Tibial artery (tissue), 4 donors: ENCODE measurements at places on chromosomes 2 and 18.

DNA sequence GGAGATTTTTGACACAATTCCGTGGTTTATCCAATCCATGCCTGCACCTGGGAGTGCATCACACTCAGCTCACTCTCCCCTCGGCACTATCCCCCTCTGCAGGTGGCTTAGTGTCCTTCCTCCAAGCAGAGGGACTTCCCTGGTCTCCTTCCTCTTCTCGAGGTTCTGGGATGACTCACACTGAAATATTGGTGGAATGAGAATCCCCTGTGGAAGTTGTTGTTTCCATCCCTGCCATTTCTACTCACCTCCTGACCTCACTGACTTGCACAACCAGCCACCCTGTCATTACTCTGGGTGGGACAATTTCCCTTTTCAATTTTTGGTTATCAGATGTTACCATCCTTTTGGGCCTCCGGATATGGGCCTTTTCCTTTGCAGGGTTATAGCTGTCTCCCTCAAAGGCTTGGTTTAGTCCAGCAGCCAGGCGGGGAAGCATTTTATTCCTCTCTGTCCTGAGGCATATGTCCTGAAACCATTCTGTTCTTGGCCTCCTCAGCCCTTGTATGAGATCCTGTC is 59.9 kb downstream of the PTPRM start:
- no peak for DNase-seq

DNA sequence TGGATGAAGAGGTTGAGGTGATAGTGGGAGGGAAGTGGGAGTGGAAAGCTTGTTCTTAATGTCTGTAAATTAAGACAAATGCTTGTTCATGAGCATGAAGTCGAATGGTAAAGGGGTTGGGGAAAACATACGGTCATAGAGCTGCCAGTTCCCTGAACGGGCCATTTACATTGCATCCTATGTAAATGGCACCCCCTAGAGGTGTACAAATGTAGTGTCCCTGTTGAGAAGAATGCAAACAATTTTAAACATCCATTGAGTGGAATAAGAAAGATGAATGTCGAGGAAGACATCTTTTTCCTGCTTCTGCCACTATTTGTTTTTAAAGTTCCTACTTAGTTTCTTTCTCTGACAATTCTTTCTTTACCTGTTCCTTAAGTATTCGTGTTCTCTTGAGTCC is 155.7 kb downstream of the RDH14 start:
- DNase-seq: no peak

DNA sequence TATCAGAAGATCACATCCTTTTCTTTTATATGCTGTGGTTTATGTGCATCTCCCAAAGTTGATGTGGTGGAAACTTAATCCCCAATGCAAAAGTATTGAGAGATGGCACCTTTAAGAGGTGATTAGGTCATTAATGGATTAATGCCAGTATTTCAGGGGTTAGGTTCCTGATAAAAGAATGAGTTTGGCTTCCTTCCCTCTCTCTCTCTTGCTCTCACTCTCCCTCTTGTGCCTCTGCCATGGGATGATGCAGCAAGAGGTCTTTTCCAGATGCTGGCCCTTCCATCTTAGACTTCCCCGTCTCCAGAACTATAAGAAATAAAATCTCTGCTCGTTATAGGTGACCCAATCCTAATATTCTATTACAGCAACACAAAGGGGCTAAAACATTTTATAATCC is 85.0 kb downstream of the TTC27 start:
- DNase-seq: no peak

DNA sequence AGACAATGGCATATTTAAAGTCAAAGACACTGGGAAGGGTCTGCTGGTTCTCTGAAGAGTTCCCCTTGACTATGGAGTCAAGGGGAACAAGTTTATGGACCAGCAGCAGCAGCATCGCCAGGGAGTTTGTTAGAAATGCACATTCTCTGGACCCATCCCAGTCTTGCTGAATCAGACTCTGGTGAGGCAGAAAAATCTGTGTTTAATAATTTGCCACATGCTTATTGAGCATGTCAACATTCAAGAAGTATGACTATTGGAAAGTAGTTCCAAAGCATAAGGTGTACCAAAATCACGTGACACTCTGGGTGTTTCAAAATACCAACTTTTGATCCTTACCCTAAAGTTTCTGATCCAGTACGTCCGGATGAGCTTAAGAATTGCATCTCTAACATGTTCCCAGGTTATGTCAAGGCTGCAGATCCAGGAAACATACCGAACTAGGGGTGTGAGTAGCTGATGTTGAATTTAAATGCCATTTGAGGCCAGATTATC is 853.8 kb downstream of the TMEM182 start:
- no peak for DNase-seq

DNA sequence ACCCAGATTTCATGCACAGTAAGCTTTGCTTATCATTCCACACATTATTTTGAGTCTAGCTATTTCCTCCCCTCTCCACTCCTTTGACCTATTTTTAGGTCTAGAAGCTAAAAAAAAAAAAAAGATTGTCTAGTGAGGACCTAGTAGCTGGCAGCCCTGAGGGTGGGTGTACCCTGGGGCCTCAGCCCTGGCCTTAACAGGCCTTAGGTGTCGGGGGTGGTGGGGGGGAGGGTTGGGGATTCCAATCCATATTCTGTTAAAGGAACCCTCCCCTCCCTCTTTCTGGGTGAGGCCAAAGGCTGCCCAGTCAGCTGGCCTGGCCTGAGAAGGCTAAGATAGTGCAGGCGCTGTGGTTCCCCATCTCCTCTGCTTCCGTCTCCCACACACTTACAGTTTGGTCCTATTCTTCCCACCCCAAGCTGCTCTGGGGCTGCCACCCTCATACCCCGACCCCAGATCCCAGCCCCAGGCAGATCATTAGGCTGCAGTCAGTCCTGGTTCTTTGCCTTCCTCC is 65.5 kb upstream of the HK2 start:
- DNase-seq: no peak

DNA sequence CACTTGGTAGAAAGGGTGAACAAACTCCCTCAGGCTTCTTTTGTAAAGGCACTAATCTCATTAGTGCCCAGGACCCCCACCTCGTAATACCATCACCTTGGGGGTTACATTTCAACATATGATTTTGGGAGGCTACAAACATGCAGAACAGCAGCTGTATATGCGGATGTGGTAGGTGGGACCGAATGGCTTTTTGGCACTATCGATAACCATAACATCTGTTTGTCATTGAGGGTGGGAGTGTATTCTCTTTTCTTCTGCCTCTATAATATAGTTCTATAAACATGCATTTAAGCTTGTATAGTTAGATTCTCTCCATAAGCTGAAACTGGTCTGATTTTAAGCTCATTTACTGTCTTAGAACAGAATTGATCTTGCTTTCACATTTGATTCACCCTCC is 239.1 kb upstream of the BOD1L2 start:
- DNase-seq: no peak

GRCh38 chr2:28287256-28287915 is 105.3 kb upstream of the FOSL2 start:
- DNase-seq: no peak

DNA sequence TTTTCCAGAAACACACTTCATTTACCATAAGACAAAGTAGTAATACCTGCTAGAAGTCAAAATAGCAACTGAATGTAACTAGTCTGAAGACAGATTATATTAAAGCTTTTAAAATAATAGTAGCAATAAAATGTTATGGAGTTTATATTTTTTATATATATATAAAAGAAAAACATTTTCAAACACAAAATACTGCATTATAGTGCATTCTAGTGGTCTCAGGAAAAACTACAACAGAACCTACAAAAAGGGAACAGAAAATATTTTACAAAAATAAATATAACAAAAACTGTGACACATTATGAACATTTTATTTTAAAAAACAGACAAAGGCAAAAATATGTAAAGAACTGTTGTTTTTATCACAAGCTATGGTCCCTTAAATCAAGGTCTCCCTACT is 48.0 kb downstream of the STRN start:
- no peak for DNase-seq

- no peak for DNase-seq
Observed at GRCh38 chr18:63422864-63423304, 608 bp upstream of the VPS4B start.

- no peak for DNase-seq
Observed at GRCh38 chr2:176702131-176702530, 432.9 kb downstream of the MTX2 start.

GRCh38 chr2:100194951-100195350 is 52.6 kb upstream of the AFF3 start:
- no peak for DNase-seq

GRCh38 chr18:23523429-23524212 is 20.3 kb downstream of the RMC1 start:
- peak; percentile 29 for DNase-seq

- no peak for DNase-seq
Observed at GRCh38 chr2:169772651-169773050, 26.0 kb upstream of the SSB start.

- DNase-seq: no peak
Observed at GRCh38 chr2:183511154-183511553, 386.9 kb downstream of the NUP35 start.

DNA sequence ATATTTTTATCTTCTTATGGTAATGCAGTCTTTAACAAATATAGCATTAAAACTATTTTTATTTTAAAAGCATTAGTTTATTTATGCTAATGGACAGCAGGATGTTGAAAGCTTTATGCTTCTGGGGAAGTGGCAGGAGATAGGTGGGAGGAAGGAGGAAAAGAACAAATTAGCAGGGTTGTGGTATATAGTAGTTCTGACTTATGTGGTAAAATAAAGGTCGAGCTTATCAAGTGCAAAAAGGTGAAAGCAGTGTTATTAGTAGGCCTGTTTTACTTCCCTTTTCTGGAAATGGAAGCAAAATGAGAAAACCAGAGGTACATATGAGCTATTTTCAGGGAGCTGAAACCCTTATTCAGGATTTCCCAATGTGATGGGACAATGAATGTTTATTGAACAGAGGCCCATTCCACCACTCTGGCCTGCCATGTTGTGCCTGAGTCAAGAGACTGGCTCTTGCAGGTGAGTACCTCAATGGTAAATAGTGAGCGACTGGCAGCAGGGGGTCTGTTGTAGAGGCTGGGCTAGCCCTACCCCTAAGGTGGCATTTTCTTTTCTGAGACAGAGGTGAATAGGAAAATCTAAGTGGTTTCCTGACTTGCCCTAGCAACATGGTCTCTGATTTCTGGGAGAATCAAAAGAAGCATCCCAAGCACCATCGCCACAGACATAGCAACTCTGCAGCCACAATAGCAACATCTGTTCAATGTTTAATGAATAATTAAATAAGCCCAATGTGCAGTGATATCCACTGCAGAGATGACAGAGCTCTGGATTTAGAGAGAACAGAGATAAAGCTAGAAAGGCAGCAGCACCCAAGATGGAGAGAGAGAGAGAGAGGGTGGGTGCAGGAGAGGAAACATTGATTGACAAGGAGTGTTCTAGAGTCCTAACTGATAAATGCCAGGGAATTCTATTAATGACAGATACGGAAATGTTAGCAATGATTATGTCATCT is 119.7 kb downstream of the UPP2 start:
- DNase-seq: no peak

DNA sequence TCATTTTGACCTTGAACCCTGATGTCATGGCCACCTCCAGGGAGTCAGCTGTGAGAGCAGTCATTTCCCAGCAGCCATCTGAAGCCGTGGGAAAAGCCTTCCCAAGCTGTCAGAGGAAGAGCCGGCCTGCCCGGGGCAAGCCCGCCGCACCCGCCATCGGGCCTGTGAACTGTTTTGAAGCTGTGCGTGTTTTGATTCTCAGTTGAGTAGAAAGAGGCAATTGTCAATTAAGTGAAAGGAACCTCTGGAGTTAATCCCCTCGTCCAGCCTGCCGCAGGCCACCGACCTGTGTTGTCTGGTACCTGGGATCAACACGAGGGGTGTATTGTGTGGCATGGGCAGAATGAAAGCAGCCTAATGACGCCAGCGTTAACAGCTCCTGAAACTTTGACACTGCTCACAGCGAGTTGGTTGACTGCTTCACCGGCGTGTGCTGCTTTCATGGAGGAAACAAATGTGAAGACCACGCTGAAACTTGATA is 318.4 kb downstream of the AGAP1 start:
- DNase-seq: no peak

DNA sequence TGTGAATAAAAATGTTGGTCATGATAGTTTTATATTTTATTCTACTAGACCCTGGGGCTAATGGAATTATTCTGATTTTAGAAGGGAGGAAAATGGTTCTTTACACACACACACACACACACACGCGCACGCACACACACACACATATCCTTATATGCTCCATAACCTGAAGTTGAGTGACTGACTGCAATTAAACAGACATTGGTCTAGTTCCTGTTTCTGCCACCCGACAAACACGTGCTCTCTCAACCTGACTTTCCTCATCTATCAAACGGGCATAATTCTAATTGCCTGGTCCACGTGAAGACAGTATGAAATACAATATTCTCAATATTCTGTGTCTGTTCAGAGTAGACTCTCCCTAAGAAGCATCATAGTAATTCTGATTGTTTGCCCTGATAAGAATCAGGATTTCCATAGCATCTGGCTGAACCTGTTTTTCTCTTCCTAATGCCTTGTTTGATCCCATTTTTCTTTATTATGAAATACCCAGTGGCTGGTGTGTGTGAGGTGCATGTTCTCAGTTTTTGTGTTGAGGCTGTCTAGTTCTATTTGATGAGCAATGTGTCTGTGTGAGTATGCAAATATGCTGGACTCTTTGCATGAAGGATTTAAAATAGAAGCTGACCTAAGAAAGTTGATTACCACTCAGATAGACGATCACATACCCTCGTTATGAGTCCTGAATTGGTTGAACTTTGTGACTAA is 51.0 kb downstream of the SETBP1 start:
- DNase-seq: no peak

GRCh38 chr2:236852100-236852976 is 233.4 kb upstream of the COPS8 start:
- peak; percentile 52 for DNase-seq

GRCh38 chr2:203973000-203973399 is 36.4 kb downstream of the ICOS start:
- DNase-seq: no peak

- DNase-seq: no peak
Observed at GRCh38 chr2:16655905-16656642, 9.6 kb downstream of the CYRIA start.

GRCh38 chr2:55862673-55863390 is 60.8 kb downstream of the EFEMP1 start:
- peak; percentile 81 for DNase-seq

DNA sequence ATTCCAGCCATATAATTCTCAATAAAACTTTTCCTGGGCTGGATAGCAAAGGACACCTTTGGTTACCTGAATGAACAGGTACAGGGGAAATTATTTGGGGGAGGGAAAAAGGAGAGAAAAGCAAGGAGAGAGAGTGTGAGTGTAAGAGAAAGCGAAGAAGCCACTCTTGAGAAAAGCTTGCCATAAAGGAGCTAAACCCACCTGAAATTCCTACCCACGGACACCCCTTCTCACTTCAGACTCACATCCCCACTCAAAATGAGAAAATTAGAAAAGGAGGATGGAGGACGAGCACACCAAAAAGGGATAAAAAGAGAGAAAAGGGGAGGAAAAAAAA is 354 bp downstream of the ZEB2 start:
- no peak for DNase-seq

- no peak for DNase-seq
Observed at GRCh38 chr2:187180529-187180928, 267.5 kb downstream of the CALCRL start.
